ENCODE measurements at places on chromosomes 13 and 19.

- no peak for DNase-seq
Observed at GRCh38 chr13:32969516-32969941, 46.7 kb upstream of the KL start.

DNA sequence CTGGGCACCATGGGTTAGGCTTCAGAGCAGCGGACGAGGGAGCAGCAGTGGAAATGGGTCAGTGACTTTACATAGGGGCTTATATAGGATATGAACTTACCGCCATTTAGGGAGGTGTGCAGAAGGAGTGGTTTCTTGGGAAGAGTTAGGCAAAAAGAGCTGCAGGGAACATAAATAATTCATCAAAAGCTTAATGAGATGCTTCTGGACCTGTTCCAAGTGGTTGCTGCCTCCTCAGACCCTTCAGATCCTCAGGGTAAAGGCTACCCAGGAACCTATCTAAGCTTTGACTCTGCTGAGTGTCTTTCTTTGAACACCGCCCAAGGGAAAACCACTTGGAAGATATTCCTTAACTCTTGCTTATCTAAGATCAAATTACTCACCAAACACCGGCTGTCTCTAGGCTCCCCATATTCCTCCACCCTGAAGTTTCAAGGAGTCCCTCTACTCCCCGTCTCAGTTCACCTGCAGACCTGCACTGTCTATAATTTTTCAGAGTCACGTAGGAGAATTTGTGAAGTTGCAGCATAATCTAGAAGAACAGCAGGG lies at the start of gene IGFL4:
TSS of gene IGFL4 (minus strand) at position 51 of the 549 bp plus-strand sequence. CDS start at position 11, 40 bp downstream.
- no peak for DNase-seq

DNA sequence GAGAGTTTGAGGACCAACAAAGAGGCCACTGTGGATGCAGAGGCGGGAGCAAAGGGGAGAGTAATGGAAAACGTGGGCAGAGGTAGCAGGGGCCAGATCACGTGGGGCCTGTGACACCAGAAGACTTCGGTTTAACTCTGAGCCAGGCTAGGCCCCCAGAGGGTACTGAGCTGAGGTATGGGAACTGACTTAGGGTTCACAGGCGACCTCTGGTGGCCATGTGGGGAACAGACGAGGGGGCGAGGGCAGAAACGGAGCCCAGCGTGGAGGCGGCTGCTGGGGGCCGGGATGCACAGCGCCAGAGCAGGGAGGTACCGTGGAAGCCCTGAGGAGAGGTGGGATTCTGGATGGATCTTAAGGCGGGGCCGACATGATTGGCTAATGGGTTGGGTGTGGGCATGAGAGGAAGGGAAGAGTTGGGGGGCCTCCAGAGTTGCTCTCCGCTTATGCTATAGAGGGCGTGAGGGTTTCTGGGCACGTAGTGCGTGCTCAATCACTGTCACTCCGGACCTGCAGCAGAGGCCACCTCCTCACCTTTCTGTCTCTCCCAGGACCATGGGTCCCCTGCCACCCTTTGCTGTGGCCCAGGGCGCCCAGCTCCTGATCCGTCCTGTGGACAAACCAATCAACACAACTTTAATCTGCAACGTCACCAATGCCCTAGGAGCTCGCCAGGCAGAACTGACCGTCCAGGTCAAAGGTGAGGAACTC lies 13.7 kb downstream of the PVR start:
- DNase-seq: peak; percentile 30

DNA sequence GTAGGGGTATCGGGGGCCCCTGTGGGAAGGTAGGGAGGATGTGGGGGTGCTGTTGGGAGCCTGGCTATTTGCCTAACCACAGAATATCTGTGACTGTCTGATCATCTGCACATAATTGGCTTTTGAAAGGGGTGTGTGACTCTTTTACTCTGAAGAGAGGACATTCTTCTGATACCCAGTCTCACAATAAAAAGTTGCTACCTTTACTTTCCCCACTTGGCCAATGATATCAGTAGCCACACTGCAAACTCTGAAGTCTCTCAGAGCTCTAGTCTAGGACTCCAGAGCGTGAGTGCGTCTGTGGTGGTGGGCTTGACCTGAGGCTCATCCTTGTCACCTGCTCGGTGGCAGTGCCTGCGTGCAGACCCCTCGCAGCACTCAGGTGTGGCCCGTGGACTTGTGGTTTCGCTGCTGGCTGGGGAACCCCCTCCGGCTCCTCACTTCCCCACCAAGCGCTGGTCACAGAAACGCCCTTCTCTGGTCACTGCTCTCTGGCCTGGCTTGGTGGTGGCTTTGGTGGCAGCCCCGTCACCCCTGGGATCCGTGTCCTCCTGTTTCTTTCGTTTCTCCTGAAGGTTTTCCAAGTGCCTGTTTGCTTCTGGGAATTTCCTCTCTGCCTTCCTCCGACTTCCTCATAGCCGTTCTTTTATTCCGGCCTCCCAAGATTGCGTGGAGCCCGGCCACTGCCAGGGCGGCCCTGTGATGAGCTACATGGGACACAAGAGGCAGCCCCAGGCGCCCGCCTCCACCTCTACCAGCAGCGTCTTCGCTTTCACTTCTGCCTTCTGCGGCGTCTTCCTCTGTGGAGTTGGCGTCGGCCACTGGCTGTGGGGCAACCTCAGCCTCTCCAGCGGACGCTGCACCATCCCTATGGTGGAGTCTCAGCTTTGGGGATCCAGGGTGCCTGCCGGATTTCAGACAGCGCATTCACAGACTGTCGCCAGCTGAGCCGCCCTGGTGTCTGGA lies 78.0 kb downstream of the ATP11A start:
- DNase-seq: no peak

- DNase-seq: no peak
Observed at GRCh38 chr19:49552749-49553148, 24.9 kb downstream of the RCN3 start.

DNA sequence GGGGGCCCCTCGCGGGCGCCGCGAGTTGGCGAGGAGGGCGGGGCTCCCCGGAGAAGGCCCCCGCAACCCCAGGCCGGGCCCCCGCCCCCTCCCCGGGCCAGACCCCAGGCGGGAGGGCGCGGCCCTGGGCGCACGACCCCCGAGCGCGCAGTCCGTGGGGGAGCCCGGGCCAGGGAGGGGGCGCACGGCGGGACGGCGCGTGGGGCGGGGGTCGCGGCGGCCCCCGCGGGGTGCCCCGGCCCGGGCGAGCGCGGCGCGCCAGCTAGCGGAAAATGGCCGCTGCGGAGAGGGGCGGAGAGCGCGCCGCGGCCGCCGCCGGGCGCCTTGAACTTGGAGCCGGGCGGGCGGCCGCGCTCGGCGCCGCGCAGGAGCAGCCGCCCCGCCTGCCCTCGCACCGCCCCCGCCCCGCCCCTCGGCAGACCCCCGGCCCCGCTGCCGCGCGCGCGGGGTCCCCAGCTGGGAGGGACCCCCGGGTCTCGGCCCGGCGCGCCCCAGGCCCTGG lies 6.4 kb upstream of the NFIC start:
- DNase-seq: no peak

DNA sequence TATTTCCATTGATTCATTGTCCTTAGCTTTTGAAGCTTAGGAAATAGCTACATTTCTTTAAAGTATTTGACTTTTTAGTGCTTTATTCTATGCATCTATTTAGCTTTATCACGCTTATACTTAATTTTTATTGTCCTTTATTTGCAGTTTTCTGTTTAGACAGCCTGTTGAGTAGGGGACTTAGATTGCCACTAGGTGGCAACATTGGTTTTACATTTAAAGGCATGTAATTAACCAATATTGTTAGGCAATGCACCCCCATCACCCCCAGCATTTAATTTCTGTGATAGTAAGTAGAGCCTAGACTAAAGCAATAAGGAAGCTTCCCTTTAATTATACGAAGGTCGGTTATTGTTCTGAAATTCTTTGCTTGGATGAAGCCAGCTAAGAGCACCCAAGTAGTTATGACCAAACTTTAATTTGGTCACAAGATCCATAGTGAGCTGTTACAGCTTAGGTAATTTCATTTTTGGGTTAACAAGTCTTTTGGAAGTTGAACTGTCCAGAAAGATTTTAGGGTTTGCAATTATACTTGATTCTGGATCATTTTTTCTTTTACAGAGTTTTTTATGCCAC lies 36.5 kb downstream of the B3GLCT start:
- DNase-seq: no peak

Measured in stimulated activated CD8-positive, alpha-beta memory T cell treated with anti-CD3 and anti-CD28 coated beads, Interleukin-7, amount 100 ng/mL, for 1 hour (primary cell).